ENCODE measurements at places on chromosomes 7 and 10. TPM values are rescaled to one million over a fixed set of nuclear protein-coding genes. Genes with fewer than 3 reads are reported as not detected.

GRCh38 chr10:70540089-70540788 is 61.7 kb downstream of the PALD1 start:
- no peak overlapping the region for H3K4me3 ChIP-seq
- H3K27ac ChIP-seq: no peak overlapping the region
- H3K36me3 ChIP-seq: no peaks in the 10 kb centered on the region

DNA sequence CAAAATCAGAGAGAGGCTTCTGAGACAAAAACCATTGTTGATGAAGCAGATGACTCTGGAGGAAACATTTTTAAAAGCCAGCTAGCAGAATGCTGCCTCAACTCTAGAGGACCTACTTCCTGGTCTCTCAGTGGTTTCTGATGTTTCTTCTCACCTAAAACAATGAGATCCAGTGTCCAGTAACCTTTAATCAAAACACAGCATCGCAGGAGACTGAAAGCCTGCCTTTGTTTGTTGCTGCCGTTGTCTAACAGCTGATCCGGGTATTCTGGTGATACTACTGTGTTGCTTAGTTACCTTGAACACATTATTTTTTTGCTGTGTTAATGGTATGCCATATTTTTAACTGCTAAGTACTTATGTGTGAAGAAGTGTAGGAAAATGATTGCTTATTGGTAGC is 70.9 kb downstream of the WIPF3 start:
- no peaks in the 10 kb centered on the region for H3K36me3 ChIP-seq
- no peak overlapping the region for H3K4me3 ChIP-seq
- H3K27ac ChIP-seq: no peak overlapping the region
- DNase-seq: no peak

DNA sequence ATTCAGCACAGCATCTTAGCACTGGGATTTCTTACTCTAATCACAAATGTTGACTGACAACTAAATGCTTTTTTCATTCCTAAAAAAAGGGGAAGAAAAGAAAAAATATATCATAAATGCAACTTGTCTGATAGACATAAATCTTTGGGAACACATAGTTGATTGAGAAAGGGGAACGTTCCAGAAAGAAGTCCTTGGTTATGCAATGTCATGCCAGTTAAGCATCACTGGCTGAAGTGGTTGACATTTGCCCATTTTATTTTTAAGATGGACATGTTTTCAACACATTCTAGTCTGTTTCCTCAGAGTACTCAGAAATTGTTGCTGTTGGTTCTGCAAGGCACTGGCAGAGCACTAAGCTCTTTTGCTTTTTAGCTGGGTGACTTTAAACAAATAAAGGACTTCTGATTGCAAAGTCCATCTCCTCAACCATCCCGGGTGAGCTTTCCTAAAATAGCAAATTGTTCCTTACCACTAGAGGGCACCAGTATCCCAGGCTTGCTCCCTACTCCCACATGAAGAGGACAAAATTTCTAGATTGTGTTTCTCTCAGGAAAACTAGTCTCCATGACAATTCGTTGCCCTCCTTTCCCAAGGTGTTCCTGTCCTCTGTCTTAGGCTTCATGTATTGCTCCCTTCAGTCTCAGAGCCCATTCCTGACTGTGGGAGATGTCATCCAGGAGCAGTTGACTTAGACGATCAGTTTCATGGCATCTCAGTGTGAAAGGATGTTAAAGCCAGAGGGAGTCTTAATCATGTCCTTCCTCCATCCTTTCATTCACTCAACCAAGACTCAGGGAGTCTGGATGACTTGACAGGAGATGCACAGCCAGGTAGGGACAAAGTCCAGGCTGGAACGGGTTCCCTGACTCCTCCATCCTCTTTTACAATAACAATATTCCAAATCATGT is 23.9 kb downstream of the OPALIN start:
- H3K36me3 ChIP-seq: no peaks in the 10 kb centered on the region
- peaks cover 6% of the 10 kb centered on the region for H3K4me1 ChIP-seq
- H3K27me3 ChIP-seq: no peaks in the 10 kb centered on the region
- no peak overlapping the region for H3K27ac ChIP-seq
- DNase-seq: peak; percentile 28

DNA sequence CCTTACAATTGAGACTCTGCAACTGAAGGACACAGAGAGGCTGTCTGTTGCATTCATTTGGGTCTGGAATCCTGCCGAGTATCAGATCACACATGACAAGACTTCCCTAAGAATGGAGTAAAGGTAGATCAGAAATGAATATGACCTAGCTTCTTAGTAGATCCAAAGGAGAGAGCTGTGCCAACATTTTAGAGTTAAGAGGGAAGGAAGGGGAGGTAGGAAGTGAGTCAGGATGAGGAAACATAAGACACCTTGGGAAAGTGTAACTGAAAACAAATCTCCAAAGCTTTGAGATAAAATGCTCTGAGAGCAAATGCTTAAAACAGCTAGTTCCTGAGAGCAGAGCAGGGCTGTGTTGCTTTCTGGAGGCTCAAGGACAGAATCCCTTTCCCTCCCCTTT is 6.1 kb upstream of the SLC25A13 start:
- H3K4me1 ChIP-seq: peaks cover 12% of the 10 kb centered on the region
- no peak for DNase-seq
- no peak overlapping the region for H3K27ac ChIP-seq
- H3K27me3 ChIP-seq: no peaks in the 10 kb centered on the region

GRCh38 chr10:99466632-99467223 is 36.3 kb upstream of the GOT1 start:
- H3K27me3 ChIP-seq: no peaks in the 10 kb centered on the region
- peak overlapping the region; percentile 2 for H3K27ac ChIP-seq
- no peaks in the 10 kb centered on the region for H3K4me1 ChIP-seq
- peak; percentile 7 for DNase-seq
- H3K36me3 ChIP-seq: no peaks in the 10 kb centered on the region

Gene HELLS
- total RNA-seq: 3.9 TPM
